ENCODE measurements at places on chromosomes 12 and 14.

- no peak for DNase-seq
These were observed 44.4 kb upstream of the PPP2R5C start for GRCh38 chr14:101716956-101717662.

GRCh38 chr12:4153343-4153892, 120.1 kb upstream of the CCND2 start:
- DNase-seq: no peak

GRCh38 chr14:76083796-76084765, 67.6 kb upstream of the GPATCH2L start:
- DNase-seq: peak; percentile 22

DNA sequence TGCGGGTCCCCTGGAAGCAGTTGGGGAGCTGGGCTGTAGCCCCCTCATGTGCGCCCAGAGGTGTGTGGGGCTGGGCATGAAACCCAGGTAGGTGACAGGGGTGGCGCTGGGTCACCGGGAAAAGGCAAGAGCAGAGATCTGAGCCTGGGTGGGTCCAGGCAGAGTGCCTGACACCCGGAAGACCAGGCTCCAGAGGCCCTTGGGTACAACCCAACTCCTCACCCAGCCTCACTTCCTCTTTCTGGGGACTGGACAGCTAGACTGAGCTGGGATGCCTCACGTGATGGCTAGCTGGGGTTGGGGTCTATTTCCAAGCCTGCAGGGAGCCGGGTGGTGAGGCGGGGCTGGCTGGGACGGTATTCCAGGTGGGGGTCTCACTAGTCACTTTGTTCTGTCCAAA, 16.3 kb upstream of the CYP46A1 start:
- DNase-seq: no peak

DNA sequence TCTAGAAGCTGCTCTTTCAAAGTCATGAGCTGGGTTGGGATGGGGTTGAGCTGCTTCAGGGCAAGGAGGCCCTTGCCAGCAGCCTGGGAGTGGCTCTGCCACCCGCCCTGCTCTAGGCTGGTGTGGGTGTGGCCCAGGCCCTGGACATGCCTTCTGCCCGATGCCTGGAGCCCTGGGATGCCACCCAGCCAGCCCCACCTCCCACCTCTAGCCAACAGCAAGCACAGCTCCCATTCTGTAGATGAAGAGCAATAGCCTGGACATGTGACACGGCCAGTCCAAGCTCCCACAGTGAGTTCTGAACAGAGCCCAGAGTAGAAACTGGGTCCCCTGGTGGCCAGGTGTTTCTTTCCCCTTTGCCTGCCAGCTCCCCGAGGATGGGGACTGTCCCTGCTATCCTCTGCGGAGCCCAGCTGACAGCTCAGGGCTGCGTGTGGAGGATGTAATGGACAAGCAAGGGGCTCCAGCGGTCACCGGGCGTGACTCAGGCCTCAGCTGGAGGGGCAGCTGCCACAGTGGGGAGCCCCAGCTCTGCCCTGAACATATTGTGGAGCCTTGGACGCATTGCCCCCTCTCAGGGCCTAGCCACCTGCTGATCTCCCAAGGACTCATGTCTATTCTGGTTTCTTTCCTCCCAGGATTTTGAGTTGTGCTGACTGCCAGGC, 165.2 kb downstream of the TSPAN9 start:
- DNase-seq: no peak

Data from ELF-1 (cell line).